ENCODE measurements at places on chromosomes 4 and X.

DNA sequence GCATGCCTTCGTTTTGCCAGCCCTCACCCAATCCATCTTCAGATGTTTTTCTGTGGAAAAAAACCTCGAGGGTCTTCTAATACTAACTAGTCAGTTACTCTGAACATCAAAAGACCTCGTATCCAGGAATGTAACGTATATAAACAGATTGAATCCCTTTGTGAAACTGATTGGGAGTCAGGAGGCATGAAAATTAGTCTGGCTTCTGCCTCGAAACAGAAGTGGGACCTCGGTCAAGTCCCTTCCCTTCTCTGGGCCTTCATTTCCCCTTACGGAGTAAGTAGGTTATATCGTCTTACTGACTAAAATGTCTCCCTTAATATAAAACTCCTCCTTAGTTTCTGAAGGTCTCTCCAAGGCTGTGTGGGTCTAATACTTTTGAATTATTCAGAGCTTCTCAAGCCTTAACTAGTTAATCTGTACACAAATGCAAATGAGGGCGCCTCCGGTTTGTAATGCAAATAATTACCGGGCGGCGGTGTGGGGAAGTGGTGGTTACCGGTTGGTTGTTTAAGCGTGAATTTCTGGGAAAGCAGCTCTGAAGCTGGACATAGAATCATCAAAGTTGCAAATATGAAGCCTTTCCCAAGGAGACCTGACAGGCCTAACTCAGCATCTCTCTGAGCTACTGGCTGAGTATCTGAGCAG is 11.4 kb upstream of the NKRF start:
- no peak for DNase-seq

GRCh38 chr4:1852904-1853623 is 2.9 kb downstream of the LETM1 start:
- no peak for DNase-seq

- DNase-seq, result no peak
These were observed 574 bp upstream of the MOB1B start for GRCh38 chr4:70901607-70901983.

- no peak for DNase-seq
These were observed 43.9 kb downstream of the MBNL3 start for GRCh38 chrX:132444936-132445335.

GRCh38 chr4:21554500-21554899 is 394.1 kb downstream of the KCNIP4 start:
- DNase-seq, result no peak

- DNase-seq, result no peak
These were observed 77.6 kb downstream of the PPP3CA start for GRCh38 chr4:101269682-101270081.

DNA sequence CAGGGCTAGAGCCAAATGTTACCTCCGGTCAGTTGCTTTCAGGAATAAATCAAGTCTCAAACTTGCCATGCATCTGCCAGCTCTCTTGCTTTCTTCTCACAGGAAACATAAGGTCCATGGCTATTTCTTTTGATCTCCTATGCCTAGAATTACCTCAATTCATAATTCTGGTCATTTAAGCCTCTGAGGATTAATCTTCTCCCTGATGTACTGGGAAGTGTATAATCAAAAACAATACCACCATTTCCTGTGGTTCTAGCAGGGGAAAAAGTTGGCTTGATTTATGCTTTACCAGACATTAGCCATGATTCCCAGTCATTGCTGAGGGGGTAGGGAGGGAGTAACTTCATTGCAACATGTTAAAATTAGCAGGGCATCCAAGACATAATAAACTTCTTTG is 268.7 kb upstream of the EMCN start:
- DNase-seq, result no peak

- DNase-seq, result no peak
These were observed 2.8 kb downstream of the TEX13C start for GRCh38 chrX:125322431-125322830.

- no peak for DNase-seq
These were observed 31.1 kb downstream of the NHSL2 start for GRCh38 chrX:71941776-71942175.
